Astrocyte of the cerebellum (primary cell): ENCODE measurements at places on chromosomes 5 and 9.

DNA sequence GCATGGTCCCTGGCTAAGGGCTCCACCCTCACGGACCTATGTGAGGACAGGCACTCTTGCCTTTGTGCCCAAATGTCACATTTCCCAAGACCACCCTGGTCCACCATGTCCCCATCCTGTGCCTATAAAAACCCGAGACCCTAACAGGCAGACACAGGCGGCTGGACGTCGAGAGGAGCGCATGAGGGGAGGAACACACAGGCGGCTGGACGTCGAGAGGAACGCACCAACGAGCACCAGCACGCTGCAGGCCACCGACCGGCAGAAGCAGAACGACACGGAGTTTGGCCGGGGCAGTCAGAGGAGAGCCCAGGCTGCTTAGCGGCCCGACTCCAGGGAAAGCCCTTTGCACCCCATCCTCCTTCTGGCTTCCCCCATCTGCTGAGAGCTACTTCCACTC, 119.9 kb downstream of the ADAMTS2 start:
- DNase-seq: no peak

- DNase-seq: peak; percentile 20
These were observed 1228.0 kb upstream of the C9orf72 start for GRCh38 chr9:28801144-28801799.

DNA sequence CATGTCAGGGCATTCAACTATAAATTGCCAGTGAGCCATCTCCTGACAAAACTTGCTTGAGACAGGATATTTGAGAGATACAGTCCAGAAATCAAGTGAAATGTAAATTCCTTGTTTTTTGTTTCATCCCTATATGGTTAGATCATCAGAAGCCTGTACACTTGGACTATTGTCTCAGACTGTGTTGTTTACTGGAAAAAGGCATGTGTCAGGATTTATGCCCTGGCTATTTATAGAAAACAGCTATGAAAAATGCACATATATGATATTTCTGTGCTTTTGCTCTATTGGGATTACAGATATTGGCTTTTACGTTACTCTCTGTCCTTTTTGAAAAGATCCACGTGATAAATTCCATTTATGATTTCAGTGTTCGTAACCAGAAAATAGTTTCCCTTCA, 44.2 kb downstream of the IL31RA start:
- no peak for DNase-seq

GRCh38 chr5:55338092-55338613, 30.4 kb downstream of the MTREX start:
- no peak for DNase-seq

DNA sequence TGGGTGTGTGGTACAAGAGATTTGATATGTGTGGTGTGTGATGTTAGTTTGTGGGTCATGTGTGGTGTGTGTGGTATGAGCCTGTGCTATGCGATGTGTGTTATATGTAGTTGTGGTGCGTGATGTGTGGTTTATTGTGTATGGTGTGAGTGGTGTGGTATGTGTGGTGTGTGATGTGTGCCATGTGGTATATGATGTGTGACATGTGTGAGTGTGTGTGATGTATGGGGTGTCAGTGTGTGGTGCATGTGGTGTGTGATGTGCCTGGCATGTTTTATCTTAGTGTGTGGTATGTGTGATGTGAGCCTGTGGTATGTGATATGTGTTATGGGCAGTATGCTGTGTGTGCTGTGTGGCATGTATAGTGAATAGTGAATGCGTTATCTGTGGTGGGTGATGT, 273.0 kb upstream of the IRX1 start:
- DNase-seq: no peak

DNA sequence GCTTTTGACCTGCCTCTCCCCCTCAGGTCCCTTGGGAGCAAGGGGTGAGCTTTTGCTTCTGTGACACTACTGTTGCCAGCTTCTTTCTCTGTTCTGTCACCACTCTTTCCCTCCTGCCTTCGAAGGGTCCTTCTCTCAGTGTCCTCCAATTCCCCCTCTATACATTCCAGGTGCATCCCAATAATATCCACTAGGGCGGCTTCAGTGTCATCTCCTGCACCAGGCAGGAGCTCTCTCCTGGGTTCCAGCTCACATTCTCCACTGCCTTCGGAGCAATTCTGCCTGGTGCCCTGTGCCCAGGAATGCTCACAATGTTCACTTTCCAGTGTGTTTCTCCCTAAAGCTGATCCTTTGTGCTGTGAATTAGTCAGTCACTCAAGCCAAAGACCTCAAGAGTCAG, 83.9 kb upstream of the CXCL14 start:
- no peak for DNase-seq

DNA sequence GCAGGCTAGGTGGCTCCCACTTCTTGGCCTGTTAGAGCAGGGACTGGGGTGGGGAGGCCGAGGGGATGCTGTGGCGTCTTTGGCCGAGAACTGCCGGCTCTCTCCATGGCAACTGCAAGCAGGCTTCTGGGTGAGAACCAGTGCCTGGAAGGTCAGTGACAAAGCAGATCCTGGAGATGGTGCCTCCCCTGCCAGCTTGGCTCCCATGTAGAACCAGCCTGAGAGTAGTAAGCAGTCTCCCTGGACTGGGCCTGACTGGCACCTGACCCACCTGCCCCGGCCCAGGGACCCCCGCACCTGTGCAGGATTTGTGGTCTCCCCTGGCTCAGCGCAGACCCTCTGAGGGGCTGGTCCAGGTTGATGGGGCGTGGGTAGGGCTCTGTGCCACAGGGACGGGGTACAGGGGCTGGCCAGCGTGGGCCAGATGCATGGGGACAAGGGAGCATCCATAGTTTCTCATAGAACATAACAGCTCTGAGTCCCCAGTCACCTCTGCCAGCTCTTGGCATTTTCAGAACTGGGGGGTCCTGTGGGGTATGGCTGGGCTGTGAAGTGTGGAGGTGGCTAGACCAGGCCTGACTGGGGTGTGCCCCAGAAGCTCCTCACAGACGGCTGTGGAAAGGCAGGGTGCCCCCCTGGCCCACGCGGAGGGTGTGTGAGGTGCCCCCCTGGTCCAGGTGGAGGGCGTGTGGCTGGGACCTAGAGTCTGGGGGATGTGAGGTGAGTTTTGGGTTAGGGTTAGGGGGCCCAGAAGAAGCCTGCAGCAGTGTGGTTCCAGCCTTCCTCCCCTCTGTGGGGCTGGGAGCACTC, 22.2 kb downstream of the CACNA1B start:
- DNase-seq: no peak

GRCh38 chr9:136303066-136303824, 649 bp downstream of the CCDC187 start:
- DNase-seq: no peak

DNA sequence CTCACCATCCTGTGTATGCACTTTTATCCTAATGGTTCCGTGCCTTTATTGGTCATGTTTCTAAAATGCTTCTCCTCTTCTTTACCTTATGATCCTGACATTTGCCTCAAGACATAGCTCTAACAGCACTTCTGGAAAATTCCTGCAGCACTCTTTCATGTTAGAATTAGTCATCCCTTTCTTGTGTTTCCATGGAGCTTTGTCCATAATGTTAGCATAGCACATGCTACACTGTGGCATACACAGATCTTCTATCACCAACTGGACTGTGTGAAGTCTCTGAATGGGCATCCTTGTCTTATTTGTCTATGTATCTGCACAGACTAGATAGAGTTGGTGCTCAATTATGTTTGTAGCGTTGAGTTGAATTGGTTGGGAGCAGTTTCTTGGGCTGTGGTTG, 2.0 kb downstream of the SCGB3A2 start:
- no peak for DNase-seq

DNA sequence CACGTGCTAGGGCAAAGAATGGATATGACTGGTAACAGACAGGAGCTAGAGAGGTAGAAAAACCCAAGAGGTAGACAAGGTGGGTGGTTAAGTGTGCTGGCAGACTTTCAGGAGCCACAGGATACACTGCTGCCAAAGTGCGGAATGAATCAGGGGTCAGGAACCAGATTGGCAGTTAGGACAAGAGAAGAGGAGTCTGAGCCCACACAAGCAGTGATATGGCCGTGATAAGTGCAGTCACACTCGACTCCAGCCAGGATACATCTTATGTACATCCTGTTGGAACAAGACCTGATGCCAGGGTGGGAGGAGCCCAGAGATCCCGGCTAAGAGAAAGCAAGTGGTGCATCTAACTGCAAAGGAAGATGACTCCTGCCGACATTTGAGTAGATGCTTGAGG, 10.0 kb downstream of the SLIT3 start:
- no peak for DNase-seq

DNA sequence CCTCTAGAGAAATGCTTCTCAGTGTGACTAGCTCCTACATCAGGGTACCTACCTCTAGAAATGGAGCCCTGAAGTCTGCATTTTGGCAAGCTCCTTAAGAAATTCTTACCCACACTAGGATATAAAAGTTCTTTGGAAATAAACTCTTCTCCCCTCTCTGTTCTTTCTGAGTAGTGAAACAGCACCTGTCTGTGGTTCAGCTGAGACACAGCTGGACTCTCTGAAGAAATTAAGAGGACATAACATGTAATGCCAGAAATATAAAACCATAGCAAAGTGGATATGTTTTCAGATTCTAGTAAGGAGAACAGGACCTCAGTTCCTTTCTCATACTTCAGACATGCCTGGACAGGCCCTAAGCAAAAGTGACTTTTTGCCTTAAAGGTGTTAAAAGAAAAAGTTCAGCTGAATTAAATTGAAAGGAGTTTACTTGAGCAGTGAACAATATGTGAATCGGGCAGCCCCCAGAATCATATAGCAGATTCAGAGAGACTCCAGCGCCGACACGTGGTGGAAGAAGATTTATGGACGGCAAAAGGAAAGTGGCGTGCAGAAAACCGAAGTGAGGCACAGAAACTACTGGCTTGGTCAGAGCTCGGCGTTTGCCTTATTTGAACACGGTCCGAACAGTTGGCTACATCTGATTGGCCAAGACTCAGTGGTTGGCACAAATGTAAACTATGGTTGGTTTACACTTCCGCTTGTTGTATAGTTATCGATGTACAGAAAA, 64.5 kb downstream of the PRKACG start:
- DNase-seq: no peak

DNA sequence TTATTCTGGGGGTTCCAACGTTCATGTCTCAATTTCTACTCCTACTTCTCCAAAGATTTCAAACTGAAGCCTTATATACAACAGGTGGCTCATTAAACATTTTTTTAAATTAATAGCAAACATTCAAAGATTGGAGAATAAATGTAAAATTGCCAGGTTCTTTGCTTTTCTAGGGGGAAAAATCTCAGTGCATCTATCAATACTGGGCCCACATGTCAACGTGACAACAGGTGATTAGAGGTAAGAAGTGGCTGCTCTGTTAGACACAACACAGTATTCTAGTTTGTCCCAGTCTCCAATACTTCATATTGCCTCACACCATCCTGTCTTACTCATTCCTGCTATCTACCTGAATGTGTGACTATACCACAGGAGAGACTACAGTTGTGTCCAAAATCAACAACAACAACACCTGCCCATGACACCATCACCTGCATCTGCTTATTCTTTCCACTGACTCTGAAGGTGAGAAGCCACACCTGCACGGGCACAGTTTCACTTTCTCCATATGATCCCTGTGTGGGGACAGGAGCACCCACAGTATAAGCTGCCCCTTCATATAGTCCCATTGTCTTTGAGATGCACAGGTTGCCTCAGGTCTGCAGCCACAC, 110.2 kb downstream of the LHFPL2 start:
- DNase-seq: no peak

GRCh38 chr9:14277761-14278160, 36.2 kb downstream of the NFIB start:
- no peak for DNase-seq

DNA sequence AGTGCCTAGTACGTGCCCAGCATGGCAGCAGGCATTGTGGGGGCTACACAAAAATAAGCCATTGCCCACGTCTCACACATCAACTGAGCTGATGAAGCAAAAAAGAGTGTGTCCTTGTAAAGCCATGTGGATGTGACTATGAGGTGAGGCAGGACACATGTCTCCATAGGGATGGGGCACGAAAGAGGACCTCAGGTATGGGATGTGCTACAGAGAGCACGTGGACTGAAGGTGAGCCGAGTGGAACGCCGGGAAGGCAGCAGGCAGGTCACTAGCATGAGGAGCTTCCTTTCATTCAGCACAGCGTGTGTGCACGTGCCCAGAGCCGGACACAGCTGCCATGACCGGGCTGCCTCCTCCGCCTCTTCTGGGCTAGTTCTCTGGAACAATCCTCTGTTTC, 429.8 kb downstream of the SPOCK1 start:
- DNase-seq: no peak

GRCh38 chr9:4038182-4038723, 261.6 kb downstream of the GLIS3 start:
- peak; percentile 74 for DNase-seq

DNA sequence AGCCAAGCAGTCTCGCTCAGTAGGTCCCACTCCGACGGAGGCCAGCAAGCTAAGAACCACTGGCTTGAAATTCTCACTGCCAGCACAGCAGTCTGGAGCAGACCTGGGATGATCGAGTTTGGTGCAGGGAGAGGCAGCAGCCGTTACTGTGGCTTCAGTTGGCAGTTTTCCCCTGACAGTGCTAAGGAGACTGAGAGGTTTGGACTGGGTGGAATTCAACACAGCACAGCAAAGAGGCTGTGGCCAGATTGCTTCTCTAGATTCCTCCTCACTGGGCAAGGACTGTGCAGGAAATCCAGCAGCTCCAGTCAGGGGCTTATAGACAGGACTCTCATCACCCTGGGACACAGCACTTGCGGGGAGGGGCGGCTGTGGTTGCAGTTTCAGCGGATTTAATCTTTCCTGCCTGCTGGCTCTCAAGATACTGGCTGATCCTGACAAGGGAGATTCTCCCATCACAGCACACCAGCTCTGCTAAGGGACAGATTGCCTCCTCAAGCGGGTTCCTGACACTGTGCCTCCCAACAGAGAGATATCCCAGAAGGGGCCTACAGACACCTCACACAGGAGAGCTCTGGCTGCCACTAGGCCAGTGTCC, 122.1 kb downstream of the YIPF5 start:
- DNase-seq: no peak

DNA sequence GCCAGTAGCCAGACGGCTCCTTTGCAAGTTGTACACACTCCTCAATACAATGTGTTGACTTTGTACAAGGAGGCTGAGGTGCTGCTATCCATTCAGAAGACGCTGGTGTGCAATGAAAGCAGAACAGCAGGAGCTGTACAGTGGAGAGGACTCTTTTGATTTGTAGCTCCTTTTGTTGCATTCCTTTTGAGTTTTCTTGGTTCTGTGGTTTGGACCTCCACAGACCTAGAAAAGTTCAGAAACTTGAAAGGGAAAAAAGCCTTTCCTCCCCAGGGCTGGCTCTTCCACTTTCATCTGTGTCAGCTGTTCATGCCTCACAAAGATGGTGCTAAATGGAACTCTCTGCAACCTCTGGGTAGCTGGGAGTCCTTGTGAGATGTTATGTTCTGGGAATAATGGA, 117.4 kb downstream of the MAT2B start:
- DNase-seq: peak; percentile 53

GRCh38 chr5:108753877-108754276, 6.2 kb downstream of the FER start:
- DNase-seq: no peak

GRCh38 chr9:27566118-27566517, 7.2 kb downstream of the C9orf72 start:
- DNase-seq: no peak
